ENCODE measurements at places on chromosomes 1 and 21.

DNA sequence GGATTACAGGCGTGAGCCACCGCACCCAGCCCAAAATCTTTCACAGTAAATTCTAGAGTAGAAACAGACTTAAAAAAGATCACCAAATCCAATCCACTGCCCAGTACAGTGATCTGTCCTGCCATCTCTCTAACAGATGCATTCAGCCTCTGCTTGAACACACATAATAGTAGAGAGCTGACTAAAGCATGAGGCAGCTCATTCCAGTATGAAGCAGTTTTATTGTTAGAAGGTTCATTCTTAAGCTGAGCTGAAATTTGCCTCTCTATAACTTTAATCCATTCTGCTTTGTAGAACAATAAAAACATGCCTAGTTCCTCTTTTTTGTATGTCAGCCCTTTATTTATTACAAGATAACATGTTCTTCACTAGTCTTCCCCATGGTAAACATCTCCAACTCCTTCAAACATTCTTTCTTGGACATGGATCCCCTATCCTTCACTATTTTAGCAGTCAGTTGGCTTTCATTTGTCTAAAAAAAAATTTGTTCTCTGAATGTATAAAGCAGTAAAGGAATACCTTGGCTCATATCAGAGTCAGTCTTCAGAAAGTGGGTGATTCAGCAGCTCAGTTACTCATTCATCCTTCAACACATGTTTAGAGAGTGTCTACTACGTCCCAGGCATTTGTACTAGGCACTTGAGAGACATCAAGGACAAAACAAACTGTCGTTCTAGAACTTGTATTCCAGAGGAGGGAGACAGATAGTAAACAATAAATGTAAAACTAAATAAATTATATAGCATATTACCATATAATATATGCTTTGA, 10.7 kb upstream of the PTBP2 start:
- DNase-seq, result no peak

GRCh38 chr1:38127428-38127827, 80.8 kb upstream of the POU3F1 start:
- DNase-seq, result no peak

DNA sequence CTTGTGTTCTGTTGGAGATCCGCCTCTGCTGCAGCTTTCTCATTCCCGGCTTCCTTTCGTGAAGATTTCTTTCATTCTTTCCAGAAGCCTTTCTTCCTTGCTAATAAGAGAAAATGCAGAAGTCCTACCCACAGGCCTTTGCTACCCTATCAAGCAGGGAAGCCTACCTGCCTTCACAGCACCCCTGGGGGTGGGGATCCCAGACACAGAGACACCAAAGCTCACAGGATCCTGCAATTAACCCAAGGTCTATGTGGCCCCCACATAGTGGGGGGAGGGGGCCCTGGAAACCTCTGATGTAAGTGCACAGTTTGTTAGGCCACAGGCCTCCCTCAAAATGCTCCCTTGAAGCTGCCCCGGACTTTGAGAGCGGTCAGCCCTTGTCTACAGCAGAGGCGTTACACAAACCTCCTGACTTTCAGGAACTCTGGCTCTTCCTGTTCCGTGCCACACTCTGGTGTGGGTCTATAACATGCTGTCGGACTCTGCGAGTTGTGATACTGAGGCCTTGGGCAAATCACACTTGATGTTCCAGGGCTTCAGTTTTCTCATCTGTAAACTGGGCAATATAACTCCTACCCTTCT, 31.2 kb downstream of the NKAIN1 start:
- no peak for DNase-seq

DNA sequence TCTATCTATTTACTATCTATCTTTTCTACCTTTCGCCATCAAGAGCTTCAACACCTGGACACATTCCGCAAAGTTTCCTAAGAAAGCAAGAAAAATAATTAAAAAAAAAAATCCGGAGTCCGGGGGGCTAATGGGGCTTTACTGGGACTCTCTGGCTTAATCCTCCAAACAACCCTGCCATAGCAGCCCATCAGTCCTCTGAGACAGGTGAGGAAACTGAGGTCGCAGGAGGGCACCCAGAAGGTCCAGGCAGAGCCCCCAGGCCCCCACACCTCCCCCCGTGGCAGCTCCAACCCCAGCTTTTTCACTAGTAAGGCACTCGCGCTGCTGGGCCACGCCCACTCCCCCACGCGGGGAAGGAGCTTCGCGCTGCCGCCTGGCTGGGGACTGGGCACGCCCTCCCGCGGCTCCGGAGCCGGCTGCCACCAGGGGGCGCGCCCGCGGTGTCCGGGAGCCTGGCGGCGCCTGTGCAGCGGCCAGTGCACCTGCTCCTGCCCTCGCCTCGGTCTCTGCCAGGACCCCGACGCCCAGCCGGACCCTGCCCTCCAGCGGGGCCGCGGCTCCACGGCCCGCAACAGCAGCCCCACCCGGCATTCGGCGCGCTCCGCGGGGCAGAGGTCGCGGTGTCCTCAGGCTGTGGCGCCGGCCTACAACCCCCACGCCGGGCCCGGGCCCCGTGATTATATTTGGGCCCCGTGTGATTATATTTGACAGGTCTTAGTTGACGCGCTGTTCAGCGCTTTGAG, 54.1 kb upstream of the SAMD11 start:
- peak; percentile 86 for DNase-seq

GRCh38 chr1:14815175-14815877, 216.8 kb downstream of the KAZN start:
- no peak for DNase-seq

GRCh38 chr1:1367315-1367714, 7.7 kb downstream of the AURKAIP1 start:
- no peak for DNase-seq

- no peak for DNase-seq
Measured at GRCh38 chr1:61636376-61636775, 88.6 kb downstream of the TM2D1 start.

DNA sequence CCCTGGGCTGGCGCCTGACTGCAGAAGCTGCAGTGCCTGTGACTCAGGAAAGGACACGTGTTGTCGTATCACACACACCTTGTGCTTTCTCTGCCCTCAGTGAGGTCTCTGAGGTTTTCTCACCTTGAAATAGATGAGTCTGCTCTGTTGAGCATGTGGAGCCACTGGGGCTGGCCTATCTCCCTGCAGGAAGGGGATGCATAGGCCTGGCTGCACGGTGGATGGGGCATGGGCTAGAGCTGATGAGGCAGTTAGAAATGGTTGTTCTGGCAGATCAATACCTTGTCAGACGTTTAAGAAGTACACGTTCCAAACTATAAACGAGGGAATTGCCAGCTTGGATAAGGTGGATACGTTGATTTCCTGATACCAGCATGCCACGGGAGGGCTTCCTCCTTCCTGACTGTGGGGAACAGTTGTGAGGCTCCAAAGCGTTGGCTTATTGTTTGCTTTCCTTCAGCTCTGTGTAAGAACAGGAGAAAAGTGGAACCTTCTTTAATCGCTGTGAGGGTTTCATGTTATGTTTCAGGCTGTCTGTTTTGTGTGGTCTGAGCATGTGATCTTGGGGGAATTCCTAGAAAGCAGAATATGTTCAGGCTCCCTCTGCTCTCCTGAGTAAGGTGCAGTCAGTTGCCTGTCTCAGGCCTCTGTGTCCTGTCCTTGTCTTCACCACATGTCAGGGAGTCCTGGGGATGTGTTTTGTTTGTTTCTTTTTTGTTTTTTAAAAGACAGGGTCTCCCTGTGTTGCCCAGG, 44.8 kb downstream of the PCNT start:
- peak; percentile 15 for DNase-seq

- DNase-seq, result no peak
Measured at GRCh38 chr1:39698568-39698967, 7.3 kb upstream of the HPCAL4 start.

DNA sequence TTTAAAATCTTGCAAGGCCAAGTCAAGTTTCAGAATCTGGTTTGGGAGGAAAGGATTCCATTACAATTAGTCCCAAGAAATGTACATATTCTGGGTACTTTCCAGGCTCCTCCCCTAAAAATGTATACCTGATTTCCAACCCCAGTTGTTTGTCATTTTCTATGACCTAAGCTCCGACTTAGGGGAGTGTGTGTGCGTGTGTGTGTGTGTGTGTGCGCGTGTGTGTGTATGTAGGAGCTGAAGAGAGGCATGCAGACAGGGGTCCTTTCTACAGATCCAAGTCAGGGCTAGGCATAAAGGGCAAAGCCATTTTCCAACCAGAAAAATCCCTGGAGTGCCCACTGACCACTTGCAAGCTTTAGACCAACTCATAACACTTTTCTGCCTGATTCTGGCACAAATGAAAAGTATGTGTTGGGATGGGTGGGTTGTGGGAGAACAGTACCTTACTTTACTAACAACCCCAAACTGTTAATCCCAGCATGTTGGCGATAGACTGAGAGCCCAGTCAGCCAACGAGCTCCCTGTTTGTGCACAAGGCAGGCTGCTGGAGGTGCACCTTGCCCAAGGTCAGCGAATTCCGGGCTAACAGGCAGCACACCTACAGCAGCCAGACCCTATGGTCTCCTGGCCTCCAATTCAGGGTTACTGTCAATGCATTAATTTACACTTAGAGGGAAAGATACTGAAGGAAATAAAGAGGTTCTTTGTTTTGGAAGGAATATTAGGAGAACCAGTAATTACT, 1.7 kb downstream of the TRABD2B start:
- DNase-seq, result no peak

GRCh38 chr1:5881526-5882222, 110.6 kb downstream of the NPHP4 start:
- no peak for DNase-seq

GRCh38 chr1:39800471-39800835, 11.8 kb upstream of the BMP8B start:
- DNase-seq, result no peak

DNA sequence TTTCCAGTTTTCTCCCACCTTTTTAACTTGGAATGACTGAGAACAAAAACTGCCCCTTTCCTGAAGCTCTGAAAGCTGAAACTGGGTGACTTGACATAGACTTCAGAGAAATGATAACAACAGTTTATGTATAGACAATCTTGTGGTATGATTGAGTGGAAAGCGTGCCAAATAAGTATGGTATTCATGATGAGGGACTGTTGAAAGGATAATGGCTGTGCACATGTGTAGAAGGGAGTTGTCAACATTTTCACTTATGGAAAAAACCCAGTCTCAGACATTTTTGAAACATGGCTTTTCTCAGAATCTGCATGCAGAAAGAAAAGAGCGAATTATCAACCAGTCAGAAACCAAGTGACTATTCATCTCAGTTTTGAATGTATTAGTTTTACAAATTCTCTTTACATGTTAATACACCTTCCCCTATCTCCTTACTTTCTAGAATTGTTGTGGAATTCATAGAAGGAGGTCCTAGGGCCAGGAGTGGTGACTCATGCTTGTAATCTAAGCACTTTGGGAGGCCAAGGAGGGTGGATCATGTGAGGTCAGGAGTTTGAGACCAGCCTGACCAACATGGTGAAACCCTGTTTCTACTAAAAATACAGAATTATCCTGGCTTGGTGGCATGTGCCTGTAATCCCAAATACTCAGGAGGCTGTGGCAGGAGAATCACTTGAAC, 261.2 kb downstream of the S1PR1 start:
- no peak for DNase-seq

DNA sequence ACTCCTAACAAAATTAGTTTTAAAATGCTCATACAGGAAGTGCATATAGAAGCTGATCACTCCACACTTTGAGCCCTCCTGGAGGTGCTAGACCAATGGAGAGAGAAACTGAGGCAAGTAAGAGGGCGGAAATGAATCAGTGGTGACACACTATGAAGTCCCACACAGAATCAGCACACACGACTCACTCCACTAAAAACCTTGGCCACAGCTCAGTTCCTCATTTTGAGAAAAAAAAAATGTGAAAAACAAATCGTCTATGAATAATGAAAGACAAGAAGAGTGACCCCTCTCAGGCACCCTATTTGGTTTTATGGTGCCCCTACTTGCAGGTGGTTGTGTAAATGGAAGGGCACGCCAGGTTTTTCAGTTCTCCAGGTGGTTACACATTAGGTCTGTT, 675.1 kb upstream of the BRINP3 start:
- no peak for DNase-seq

GRCh38 chr1:182259229-182259872, 132.2 kb downstream of the GLUL start:
- DNase-seq, result peak; percentile 32
